ENCODE measurements at places on chromosomes 3 and 15.

DNA sequence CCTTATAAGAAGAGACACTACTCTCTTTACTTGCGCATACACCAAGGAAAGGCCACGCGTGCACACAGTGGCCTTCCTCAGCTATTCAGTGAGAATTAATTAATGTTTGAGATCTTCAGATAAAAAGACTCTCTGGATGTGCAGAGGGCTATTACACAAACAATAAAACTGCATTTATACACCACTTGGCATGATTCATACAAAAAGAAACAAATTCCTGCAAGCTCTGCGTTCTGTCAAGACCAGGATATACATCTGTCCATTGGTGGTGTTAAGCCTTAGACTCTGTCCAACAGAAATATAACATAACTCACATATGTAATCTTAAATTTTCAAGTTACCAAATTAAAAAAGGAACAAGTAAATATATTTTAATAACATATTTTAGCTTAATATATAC, 55.2 kb upstream of the TSC22D2 start:
- no peaks in the 10 kb centered on the region for H3K36me3 ChIP-seq
- no peak overlapping the region for H3K4me3 ChIP-seq
- no peak for DNase-seq
- H3K27ac ChIP-seq, result no peak overlapping the region
- peaks cover 12% of the 10 kb centered on the region for H3K27me3 ChIP-seq

GRCh38 chr15:61869656-61870055, 190.6 kb downstream of the VPS13C start:
- H3K27ac ChIP-seq, result no peak overlapping the region
- H3K27me3 ChIP-seq, result no peaks in the 10 kb centered on the region
- no peaks in the 10 kb centered on the region for H3K4me1 ChIP-seq
- DNase-seq, result no peak
- no peak overlapping the region for H3K4me3 ChIP-seq

- no peak for DNase-seq
- H3K27me3 ChIP-seq, result no peaks in the 10 kb centered on the region
Observed at GRCh38 chr3:153023896-153024295, 138.1 kb upstream of the RAP2B start.

GRCh38 chr3:123089611-123090331, 22.9 kb downstream of the PDIA5 start:
- peaks cover 37% of the 10 kb centered on the region for H3K36me3 ChIP-seq
- DNase-seq, result no peak
- H3K27me3 ChIP-seq, result no peaks in the 10 kb centered on the region
- H3K27ac ChIP-seq, result peak overlapping the region; percentile 43
- no peak overlapping the region for H3K4me3 ChIP-seq

- no peaks in the 10 kb centered on the region for H3K36me3 ChIP-seq
- H3K27ac ChIP-seq, result no peak overlapping the region
- no peaks in the 10 kb centered on the region for H3K4me1 ChIP-seq
- no peak overlapping the region for H3K4me3 ChIP-seq
Observed at GRCh38 chr3:186640473-186640818, 247 bp downstream of the FETUB start.

- H3K27me3 ChIP-seq, result no peaks in the 10 kb centered on the region
- no peak for DNase-seq
- H3K27ac ChIP-seq, result no peak overlapping the region
- peaks cover 4% of the 10 kb centered on the region for H3K36me3 ChIP-seq
Observed at GRCh38 chr3:37945156-37945806, 45.3 kb upstream of the VILL start.

DNA sequence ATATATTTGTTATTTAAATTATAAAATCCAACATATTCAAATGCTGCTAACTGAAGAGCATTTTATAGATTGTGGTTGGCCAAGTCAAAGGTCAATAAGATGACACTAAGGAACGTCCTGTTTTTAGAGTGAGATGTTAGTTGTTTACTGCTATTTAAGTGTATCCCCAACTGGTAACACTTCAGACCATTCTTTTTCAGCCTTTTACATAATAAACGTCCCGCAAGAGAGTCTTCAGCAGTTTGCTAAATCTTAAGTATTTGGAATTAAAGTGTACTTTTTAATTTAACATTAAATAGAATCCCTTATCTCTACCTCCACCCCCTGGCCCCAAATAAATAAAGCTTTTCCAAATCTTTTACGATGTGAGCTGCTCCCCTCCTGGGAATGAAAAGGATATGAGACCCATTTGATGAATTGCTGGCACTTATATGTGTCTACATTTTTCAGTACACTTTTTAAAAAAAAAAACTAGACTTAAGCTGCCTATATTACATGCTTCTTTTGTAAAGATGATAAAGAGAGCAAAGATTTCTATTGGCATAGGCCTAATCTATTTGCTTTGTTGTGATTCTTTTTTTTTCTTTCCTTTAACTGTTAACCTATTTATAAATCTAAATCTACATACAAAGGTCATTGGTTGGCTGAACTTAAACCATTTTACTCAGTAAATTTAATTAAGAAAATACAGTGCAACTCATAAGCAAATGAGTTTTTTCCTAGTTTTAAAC, 101.8 kb upstream of the SKOR1 start:
- H3K27me3 ChIP-seq, result no peaks in the 10 kb centered on the region
- H3K27ac ChIP-seq, result no peak overlapping the region
- no peaks in the 10 kb centered on the region for H3K36me3 ChIP-seq
- no peak overlapping the region for H3K4me3 ChIP-seq
- DNase-seq, result no peak
- H3K4me1 ChIP-seq, result no peaks in the 10 kb centered on the region

DNA sequence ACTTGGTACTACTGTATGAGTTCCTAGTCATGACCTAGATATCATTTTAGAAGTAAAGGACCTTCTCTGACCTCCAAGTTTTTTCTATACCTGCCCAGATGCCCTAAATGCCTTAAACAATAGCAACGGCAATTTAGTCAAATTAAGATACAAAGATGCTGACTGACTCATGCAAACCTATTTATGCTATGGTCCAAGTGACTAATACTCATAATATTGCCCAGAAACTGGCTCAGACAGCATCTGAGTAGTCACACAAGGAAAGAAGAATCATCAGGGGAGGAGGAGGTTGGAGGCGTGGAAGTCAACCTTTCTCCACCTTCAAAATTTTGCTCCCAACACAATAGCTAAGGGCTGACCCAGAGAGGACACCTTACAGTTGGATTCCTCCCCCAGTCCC, 6.8 kb downstream of the FYCO1 start:
- H3K4me3 ChIP-seq, result no peak overlapping the region
- no peaks in the 10 kb centered on the region for H3K27me3 ChIP-seq
- peaks cover 65% of the 10 kb centered on the region for H3K36me3 ChIP-seq
- no peak for DNase-seq
- H3K4me1 ChIP-seq, result peaks cover 71% of the 10 kb centered on the region
- H3K27ac ChIP-seq, result peak overlapping the region; percentile 46

DNA sequence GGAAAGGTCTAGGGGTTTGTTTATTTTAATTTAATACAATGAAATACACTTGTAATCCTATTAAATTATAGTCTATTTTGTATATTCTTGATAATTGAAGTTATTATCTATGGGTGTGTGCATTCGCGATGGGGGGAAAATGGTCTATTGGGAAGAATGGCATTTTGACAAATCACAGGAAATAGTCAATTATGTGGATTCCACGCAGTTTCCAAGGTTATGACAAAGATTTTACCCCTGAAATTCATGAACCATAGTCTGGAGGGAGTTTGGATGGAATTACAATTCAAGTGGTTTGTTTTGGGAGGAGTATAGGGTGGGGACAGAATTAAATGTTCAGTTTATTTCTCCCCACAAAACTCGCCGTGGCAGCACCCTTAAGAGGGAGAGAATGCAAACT, 66.5 kb downstream of the RBMS3 start:
- no peaks in the 10 kb centered on the region for H3K27me3 ChIP-seq
- H3K27ac ChIP-seq, result no peak overlapping the region
- no peak for DNase-seq
- no peaks in the 10 kb centered on the region for H3K4me1 ChIP-seq
- no peak overlapping the region for H3K4me3 ChIP-seq

- no peaks in the 10 kb centered on the region for H3K27me3 ChIP-seq
- H3K36me3 ChIP-seq, result peaks cover 82% of the 10 kb centered on the region
- peaks cover 12% of the 10 kb centered on the region for H3K4me1 ChIP-seq
- H3K4me3 ChIP-seq, result no peak overlapping the region
Observed at GRCh38 chr3:47425959-47426358, 45.1 kb downstream of the PTPN23 start.

DNA sequence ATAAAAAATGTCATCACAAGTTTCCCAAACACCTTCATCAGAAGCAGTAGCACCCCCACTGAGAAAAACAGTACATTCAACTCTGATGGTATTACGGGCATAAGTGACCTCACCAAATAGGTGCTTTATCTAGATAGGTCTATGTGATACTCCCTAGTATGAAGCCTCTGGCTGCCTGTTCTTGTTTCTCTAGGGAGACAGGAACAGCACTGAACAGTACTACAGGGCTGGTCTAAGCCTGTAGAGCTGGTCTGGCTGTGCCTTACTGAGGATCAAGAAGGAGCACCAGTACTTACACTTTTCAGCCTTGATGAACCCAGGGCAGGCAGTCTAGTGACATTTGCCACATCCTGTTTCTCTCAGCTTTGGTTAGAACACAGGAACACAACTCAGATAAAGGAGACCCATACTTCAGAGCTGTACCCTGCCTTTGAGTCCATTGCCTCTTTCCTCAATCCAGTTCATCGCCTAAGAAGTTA, 35.9 kb downstream of the OXNAD1 start:
- H3K27ac ChIP-seq, result peak overlapping the region; percentile 95
- no peaks in the 10 kb centered on the region for H3K27me3 ChIP-seq
- peak; percentile 87 for DNase-seq

GRCh38 chr15:31381801-31382712, 55.4 kb downstream of the KLF13 start:
- H3K27me3 ChIP-seq, result no peaks in the 10 kb centered on the region
- peak overlapping the region; percentile 47 for H3K27ac ChIP-seq
- peaks cover 15% of the 10 kb centered on the region for H3K4me1 ChIP-seq
- H3K4me3 ChIP-seq, result no peak overlapping the region

DNA sequence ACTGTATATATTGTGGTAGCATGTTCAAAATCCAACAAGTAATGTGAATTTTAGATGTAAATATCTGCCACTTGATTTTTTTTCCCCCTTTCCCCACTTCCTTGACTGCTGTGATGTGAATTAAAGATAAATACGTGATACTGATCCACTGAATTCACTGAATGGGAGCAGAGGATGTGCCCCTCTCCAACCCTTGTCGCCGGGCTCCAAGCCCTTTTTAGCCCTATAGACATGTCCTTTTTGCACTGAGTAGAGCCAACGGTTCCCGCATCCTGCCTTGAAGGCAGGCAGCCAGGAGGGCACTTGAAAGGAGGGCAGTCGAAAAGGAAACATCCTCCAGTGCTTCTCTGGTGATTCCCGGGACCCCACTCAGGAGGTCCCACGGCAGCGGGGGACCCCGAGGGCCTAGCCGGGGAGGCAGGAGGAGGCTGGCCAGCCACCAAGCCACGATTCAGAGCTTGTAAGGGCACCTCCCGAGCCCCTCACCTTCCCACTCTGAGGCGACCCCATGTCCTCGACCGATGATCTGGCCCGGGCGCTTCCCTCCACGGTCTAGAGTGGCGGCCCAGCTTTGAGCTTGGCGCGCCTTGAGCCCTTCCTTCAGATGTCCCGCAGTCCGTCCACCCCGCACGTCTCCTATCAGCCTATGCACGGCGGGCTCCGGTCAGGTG, 901 bp upstream of the MANF start:
- no peaks in the 10 kb centered on the region for H3K27me3 ChIP-seq
- H3K36me3 ChIP-seq, result peaks cover 31% of the 10 kb centered on the region
- peaks cover 48% of the 10 kb centered on the region for H3K4me1 ChIP-seq
- peak; percentile 55 for DNase-seq

- H3K4me1 ChIP-seq, result no peaks in the 10 kb centered on the region
- no peaks in the 10 kb centered on the region for H3K27me3 ChIP-seq
- H3K36me3 ChIP-seq, result no peaks in the 10 kb centered on the region
Observed at GRCh38 chr15:66617137-66618090, 51.6 kb upstream of the LCTL start.

DNA sequence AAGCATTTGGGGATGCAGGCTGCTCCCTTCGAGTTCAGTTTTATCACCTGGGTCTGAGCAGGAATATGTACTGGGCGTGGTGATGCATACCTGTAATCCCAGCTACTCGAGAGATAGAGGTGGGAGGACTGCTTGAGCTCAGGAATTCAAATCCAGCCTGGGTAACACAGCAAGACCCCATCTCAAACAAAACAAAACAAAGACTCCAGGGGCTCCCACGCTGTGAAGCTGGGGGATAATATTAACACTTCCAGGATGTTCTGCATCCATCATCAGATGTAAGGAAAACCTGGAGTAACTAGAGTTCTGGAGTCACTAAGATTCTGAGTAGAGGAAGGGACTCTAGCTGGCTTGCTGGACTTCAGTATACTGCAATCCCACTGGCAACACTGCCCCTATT, 40.6 kb downstream of the LYZL4 start:
- H3K4me1 ChIP-seq, result no peaks in the 10 kb centered on the region
- no peak for DNase-seq
- H3K36me3 ChIP-seq, result no peaks in the 10 kb centered on the region
- H3K4me3 ChIP-seq, result no peak overlapping the region
- no peak overlapping the region for H3K27ac ChIP-seq
- peaks cover 5% of the 10 kb centered on the region for H3K27me3 ChIP-seq

Measured in DND-41 (cell line).